ENCODE measurements at places on chromosomes 6 and 20.

DNA sequence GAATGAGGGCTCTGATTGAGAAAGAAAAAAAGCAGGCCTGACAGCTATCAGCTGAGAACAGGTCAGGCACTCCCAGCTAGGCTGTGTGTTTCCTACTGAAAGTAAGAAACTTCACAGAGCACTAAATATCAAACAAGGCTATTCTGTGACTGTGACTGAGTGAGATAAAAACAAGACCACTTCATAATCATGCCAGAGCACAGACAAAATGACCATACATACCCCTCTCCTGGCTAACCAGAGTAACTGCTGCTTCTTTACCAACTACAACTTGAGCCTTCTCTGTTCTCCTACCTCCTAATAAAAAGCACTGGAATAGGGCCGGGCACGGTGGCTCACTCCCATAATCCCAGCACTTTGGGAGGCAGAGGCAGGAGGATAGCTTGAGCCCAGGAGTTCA lies 6.8 kb upstream of the BTN1A1 start:
- no peak for DNase-seq

- no peak for DNase-seq
Measured at GRCh38 chr6:56732517-56732916, 89.8 kb upstream of the DST start.

GRCh38 chr20:64129146-64129782 lies 21.9 kb upstream of the NPBWR2 start:
- no peak for DNase-seq

- DNase-seq = no peak
Measured at GRCh38 chr20:41030531-41031242, 2.1 kb downstream of the TOP1 start.

DNA sequence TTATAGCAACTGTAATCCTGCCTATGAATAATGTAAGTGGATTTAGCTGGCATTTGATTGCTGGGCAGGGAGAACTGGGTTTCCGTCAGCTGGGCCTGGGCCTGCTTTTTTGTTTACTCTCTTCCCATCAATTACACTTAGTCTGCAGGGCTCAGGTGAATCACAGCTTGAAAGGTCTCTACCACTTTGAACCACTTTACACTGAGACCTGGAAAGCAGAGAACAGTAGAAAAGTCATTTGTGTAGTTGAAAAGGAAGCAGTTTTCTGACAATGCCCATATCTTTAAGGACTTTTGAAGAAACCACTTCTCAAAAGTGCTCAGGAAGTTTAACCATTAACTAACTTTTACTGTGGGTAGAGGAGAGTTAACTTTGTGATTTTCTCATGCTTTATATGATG lies 315.4 kb upstream of the SASH1 start:
- DNase-seq = no peak

GRCh38 chr20:50385733-50386640 lies 124.2 kb upstream of the PTPN1 start:
- no peak for DNase-seq

- no peak for DNase-seq
Measured at GRCh38 chr6:109815054-109815453, 124.0 kb downstream of the FIG4 start.

All from MG63 (cell line).